HuH-7 (cell line): ENCODE measurements at places on chromosomes 11 and 22.

DNA sequence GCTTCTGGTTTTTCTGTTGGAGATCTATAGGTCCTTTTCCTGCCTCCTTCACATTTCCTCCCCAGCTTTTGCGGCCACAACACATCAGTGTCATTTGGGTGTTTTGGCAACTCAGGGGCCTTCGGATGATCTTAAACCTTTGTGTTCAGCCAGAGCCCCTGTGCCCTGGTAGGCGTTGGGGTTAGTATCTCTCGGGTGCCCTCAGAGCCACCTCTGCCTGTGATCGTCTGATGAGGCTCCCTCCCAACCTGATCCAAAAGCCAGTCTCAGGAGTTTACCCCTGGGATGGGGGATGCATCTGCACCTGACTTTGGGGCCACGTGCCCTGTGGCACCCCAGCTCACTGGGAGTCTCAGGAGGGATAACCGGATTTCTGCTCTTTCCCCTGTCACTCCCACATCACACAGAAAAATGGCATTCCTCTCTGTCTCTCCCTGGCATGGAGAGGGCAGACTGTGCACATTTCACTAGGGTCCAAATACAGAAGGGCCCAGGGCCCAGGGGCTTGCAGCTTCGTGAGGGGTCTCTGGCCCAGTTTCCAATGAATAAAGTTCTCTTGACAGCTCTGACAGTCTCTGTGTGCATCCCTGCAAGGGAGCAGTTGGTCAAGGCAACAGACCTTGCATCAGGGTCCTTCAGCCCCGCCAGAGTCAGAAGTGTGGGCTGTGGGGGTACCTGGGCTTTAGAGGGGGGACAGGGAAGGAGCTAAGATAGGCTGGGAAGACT, 2.6 kb downstream of the RNF26 start:
- no peak for DNase-seq

- no peak for DNase-seq
Observed at GRCh38 chr11:93500759-93501158, 42.4 kb downstream of the SMCO4 start.

DNA sequence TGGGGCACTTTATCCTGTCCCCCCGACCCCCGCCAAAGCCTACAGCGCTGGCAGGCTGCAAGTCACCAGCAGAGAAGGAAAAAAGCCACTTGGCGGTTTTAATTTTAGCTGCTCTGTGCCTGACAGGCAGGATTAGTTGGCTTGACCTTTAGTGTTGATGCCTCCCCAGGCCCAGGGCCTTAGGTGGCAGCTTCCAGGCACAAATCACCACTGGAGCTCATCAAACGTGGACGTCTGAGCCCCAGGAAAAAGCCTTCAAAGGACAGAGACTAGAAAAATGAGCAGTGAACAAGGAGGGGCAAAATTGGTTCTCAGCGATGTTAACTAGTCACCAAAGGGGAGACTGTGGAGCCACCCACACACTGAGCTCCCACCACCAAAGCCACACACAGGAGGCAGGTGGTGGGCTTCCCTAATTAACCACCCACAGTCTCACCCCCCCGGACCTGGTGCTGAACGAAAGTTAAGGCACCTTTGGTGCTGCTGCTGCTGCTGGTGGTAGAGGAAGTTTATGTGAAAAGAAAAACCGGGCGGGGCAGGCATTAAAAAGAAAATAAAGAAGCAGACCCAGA, 4.4 kb upstream of the PYGM start:
- no peak for DNase-seq

- no peak for DNase-seq
Observed at GRCh38 chr11:17403980-17404759, 15.7 kb upstream of the KCNJ11 start.

DNA sequence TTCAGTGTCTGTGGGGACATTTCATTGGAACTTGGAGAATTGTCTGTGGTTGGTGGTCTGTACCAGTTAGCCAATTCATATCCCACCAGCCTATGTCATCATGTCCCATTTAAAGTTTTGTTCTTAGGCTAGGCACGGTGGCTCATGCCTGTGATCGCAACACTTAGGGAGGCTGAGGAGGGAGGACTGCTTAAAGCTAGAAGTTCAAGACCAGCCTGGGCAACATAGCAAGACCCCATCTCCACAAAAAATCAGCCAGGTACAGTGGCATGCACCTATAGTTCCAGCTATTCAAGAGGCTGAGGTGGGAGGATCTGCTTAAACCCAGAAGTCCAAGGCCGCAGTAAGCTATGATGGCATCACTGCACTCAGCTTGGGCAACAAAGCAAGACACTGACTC, 55.6 kb upstream of the CCND1 start:
- DNase-seq: no peak

DNA sequence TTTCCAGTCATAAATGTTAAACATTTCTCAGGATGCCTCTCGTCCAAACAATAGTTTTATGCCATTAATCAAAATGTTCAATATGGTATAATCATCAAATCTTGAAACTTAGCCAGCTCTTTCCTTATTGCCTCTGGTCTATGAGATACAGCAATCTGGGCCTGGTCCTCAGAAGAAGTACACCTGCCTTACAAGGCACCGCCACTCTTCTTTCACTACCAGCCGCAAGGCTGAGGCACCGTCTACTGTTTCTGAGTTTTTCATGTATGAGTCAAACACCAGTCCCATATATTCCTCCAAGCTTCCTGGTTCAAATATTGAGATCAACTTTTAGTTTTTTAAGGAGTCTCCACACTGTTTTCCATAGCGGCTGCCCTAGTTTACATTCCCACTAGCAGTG, 600.6 kb upstream of the FAT3 start:
- DNase-seq: no peak

- peak; percentile 56 for DNase-seq
Observed at GRCh38 chr22:25759825-25760231, 17.8 kb downstream of the MYO18B start.

DNA sequence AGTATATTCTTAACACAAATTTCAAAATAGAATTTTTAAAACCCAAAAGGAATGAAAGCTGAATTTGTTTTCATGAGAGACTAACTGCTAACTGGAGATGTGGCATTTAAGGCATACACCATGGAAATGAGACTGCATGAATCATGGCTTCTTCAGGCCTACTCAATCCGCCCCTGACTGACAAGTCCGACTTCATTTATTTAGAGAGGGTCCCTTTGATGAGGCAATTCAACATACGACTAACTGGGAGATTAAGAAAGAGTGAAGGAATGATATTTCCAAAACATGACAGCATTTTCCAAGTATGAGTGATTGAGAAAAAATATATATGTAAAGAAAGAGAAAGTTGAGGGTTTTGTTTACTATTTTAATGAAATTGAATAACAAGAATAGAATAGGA, 720.1 kb downstream of the DLG2 start:
- no peak for DNase-seq

DNA sequence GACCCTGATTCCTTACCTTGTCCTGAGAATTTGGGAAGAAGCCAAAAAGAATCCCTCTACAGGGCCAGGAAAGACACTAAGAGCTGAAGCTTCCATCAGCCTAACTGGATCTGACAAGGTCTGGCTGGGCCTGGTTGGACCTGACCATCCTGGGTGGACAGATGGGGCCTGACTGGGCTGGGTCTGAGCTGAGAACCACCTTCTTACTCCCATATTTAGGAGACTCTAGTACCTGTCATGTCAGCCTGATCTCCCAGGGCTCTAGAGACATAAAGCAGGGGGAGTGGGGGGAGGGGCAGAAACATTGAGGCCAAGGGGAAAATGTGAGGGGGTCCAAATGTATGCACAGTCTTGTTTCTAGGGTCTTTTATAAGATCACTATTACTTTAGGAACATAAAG, 129.9 kb downstream of the BUD13 start:
- DNase-seq: no peak

DNA sequence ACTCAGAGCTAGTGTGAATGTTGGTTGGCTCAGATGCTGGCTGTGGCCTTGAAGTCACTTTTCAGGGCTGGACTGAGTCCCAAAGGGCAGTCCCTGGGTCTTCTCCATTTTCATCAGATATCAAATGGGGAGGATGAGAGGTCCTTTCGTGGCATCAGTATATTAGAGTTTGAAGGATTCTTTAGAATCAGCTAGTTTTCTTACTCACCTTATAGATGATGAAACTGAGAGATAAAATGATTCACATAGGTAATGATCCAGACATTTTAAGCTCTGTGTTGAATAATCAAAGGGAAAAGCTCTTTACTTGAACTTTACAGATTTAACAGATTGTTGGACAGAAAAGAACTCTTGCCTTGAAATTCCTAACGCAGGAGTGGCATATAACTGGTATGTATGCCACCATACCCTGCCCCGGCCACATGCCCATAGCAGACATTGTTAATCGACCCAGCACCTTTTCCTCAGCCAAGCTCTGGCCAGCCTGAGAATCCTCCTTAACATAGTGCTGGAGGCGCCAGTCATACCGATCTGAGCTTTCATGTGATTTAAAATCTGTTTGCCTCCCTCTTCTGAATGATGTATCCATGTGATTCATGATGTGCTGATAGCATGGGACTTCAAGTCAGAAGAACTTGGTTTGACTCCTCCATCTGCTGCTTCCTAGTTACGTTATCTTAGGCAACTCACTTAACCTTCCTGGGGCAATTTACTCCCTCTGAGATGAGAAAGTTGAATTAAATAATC, 60.0 kb downstream of the BARX2 start:
- no peak for DNase-seq

GRCh38 chr11:118240999-118241763, 11.0 kb downstream of the MPZL3 start:
- DNase-seq: no peak

DNA sequence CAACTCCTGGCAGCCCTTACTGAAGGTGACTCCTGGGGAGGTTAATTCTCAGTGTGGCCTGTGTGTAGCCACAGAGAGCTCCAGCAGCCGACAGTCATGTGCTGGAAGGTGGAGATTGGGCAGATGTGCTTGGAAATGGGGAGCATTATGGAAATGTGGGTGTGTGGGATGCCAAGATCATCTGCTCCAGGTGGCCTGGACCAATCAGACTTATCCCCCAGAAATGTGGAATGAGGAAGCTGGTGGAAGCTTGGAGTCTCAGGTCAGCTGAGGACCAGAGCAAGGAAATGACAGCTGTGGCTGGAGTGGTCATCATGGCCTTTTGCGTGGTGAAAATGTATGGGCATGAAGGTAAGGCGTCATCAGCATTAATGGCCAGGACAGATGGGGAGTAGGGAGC, 234.0 kb downstream of the MIAT start:
- DNase-seq: no peak

DNA sequence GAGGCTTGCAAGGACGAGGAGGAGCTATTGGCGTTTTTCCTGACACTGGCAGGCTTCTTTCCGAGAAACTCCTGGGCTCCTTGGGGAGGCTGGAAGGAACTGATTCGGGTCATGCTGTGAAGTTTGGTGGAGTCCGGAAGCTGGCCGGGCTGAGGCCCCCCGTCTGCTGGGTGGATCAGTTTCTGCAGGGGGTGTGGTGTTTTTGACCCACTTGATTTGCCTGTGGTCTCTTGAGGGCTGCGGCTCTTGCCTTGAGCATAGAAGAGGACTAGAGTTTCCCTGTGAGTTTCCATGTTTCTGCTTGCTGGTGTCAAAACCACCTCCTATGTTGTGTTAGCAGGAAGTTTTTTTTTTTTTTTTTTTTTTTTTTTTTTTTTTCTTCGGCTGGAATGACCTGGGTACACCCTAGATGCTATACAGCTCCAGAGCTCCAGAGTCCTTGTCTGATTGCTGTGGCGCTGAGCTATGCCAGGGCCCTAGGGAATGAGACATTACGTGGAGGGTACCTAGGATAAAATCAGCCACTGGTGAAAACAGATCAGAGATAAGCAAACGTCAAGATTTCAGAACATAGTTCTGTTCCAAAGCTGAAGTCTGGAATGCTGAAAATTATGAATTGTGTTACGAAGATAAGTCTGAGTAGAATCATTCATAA, 728 bp downstream of the TBC1D22A start:
- no peak for DNase-seq

DNA sequence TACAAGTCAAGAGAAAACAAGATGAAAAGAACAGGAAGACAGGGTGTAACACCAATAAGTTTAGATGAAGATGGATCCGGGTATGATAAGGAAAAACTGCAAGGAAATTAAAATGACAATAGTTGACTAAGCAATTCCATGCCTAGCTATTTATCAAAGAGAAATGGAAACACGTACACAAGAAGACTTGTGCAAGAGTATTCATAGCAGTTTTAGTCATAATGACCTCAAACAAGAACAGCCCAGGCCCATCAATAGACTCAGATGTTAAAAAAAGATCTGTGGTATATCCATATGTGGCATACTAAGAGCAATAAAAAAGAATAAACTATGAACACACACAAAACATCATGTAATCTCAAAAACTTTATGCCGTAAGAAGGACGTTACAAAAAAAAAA, 33.2 kb downstream of the SLC5A12 start:
- DNase-seq: no peak

- DNase-seq: no peak
Observed at GRCh38 chr11:120331301-120331996, 4.8 kb upstream of the ARHGEF12 start.

DNA sequence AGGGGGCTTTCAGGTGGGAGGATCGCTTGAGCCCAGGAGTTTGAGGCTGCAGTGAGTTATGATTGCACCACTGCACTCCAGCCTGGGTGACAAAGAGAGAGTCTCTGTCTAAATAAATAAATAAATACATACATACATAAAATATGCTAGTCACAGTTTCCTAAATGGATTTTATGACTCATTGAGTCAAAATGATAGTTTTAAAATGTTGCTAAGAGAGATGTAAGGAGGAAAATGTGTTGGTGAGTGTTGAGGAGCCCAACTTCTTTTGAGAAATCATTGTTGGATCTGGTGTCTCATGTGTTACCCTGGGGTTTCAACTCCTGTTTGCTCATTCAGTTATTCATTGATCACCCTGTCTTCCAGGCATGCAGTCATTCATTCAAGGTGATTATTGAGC, 21.0 kb downstream of the PARVB start:
- no peak for DNase-seq

GRCh38 chr11:1782831-1783724, 19.4 kb upstream of the CTSD start:
- DNase-seq: no peak

DNA sequence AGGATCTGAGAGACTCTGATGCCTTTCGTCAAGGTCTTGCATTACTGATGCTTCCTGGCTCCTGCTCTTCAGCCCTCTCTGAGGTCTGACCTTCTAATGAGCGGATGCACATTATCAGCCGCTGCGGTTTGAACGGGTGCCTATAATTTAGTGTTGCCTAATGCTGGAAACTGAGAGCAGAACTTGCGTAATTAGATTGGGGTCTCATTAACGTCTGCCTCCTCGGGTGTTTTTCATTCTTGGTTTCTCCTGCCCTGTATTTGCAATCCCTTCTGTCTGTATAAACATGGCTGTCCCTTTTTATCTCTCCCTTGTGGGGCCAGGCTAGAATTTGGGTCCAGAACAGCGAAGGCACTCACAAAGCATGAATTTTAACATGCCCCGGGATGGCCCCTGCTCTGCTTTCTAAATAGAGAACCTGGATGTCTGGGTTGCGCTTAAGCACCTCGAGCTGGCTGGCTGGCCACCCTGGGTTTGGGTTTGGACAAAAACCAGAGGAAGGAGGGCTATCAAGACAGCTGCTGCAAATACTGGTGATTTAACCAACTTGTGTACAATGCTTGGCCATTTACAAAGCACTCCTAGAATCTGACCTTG, 118.6 kb downstream of the TIMP3 start:
- peak; percentile 38 for DNase-seq

DNA sequence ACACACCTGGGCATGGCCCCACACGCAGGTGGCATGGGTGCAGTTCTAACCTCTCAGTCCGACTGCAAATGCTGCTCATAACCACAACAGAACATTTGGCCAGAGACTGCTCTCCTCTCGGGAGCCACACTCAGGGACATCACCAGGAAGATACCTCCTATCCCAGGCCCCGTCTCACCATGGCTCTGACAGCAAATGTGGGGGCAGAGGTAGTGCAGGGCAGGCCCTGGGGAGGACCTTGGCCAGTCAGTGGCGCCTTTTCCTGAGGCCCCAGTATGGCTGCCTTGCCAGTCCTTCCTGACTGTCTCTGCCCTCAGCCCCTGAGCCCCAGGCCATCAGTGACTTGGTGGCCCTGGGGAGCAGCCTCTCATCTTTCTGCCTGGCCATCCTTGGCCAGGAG, 2.8 kb downstream of the KRTAP5-6 start:
- DNase-seq: no peak
